Hematopoietic multipotent progenitor cell (in vitro differentiated cells): ENCODE measurements at places on chromosomes 6 and 20.

GRCh38 chr6:85756982-85757381, 114.3 kb upstream of the SYNCRIP start:
- DNase-seq, result peak; percentile 2

GRCh38 chr6:108877046-108877751, 29.0 kb downstream of the ARMC2 start:
- no peak for DNase-seq

DNA sequence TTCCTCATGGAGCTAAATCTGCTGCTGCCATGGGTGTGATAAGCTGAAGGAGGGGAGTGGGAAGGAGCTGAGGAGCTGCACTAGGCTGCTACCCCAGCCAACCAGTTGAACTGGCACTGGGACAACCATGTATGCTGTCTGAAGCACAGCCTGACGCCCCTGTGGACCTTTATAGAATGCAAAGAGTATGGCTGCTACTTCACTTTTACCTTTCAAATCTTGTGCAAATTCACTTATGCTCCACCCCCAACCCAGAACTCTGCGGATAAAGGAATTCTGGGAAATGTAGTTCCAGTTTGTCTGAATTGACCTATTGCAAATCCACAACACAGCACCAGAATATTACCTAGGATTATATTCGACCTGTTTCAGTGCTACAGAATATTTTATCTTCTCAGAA, 217.4 kb upstream of the SLC35B3 start:
- no peak for DNase-seq

DNA sequence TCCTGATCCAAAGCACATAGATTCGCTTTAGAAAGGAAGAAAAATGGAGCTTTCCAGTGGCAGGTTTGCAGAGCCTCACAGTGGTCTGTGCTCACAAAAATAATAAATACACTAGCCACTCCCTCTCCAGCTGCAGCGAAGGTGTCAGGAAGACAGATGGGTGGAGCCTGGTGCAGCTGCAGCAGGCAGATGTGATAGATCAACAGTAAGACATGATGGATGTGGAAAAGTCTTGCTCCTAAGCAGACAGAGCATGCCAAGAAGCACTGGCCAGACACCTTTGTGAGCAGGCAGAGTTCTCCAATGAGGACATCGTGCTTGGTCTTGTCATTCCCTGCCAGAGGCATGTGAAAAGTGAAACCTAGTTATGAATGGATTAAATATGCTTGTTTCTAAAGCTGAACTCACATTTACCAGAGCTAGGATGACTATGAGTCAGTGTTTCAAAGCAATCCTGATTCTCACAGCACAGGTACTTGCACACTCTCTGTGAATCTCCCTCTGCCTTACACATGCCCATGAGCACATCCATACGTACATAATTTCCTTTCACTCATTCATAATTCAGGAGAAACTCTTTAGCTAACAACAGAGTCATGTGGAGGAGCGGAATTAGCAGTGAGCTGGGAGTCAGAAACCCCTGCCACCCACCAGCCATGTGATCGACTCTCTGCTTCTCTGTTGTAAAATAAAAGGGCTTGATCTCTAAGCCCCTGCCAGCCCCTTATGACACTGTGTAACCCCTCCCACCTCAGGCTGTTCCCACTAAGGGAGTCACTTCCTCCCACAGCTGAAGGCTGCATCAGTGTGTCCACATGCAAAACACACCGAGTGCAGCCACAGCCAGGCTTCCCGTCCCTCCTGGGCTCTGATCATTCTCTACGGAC, 111.2 kb downstream of the SCML4 start:
- DNase-seq, result no peak

- DNase-seq, result no peak
Observed at GRCh38 chr20:23205611-23206041, 119.5 kb upstream of the CD93 start.

- no peak for DNase-seq
Observed at GRCh38 chr6:11977193-11977592, 34.9 kb upstream of the HIVEP1 start.

- no peak for DNase-seq
Observed at GRCh38 chr6:168495133-168495532, 54.1 kb downstream of the SMOC2 start.

- DNase-seq, result no peak
Observed at GRCh38 chr6:28673787-28674671, 148.3 kb downstream of the GPX5 start.

- no peak for DNase-seq
Observed at GRCh38 chr6:5290500-5290899, 29.2 kb downstream of the FARS2 start.

GRCh38 chr6:144654506-144654905, 369.4 kb downstream of the UTRN start:
- DNase-seq, result no peak

DNA sequence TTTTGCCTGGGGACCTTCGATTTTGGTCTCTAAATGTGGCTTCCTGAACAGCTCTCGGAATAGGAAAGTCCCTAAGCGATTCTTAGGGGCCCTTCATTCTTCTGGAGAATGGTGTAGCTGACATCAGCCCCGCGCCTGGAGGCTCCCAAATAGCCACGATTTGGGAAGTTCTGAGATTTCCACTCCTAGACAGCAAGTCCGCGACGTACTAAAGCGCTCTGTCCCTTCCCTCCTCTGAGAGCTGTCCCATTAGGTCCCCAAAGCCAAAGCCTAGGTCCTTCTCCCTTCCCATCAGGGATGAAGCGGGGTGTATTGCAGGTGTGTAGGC, 756 bp downstream of the MOXD1 start:
- no peak for DNase-seq

- peak; percentile 18 for DNase-seq
Observed at GRCh38 chr6:127420556-127420955, 38.6 kb downstream of the KIAA0408 start.

- DNase-seq, result no peak
Observed at GRCh38 chr20:8150591-8150990, 18.5 kb downstream of the PLCB1 start.

- DNase-seq, result no peak
Observed at GRCh38 chr6:5531853-5532375, 270.6 kb downstream of the FARS2 start.

DNA sequence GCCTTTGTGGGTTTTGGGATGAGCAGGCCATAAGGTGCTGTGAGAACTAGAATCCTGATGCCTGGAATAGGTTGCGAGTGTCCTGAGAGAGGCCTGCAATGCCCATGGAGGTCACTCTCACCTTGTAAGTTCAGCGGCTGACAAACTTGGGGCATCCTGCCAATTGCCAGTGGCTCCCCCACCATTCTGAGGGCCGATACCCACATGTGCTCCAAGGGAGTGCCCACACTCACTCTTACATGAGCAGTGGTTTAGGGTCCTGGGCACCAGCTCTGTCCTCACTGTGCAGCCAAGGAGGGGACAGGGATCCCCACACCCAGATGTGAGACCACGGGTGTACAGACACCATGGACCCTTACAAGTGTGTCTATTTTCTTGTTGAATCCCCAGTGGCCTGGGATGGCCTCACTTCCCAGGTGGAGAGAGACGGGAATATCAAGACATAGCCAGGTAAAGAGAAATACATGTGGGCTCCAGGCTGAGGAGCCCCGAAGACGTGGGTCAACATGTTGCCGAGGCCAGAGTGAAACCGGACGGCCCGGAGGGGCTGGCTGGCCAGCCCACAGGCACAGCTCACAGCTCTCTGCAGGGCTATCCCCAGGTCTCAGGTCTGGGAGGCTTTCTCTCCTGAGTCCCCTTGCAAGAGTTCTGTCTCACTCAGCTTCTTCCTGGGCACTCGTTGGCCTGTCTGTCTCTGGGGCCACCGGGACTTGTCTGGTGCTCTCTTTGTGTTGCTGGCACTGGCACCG, 2.0 kb upstream of the CST9 start:
- no peak for DNase-seq

DNA sequence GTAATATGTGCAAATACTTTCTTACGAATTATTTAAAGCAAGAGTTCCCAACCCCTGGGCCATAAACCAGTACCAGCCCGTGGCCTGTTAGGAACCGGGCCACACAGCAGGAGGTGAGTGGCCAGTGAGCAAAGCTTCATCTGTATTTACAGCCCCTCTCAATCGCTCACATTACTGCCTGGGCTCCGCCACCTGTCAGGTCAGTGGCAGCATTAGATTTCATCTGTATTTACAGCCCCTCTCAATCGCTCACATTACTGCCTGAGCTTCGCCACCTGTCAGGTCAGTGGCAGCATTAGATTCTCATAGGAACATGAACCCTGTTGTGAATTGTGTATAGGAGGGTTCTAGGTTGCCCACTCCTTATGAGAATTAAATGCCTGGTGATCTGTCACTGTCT, 142.0 kb downstream of the RNASET2 start:
- no peak for DNase-seq

GRCh38 chr6:56758553-56758952, 115.9 kb upstream of the DST start:
- DNase-seq, result no peak

GRCh38 chr6:132418235-132418965, 17.1 kb upstream of the MOXD1 start:
- no peak for DNase-seq

DNA sequence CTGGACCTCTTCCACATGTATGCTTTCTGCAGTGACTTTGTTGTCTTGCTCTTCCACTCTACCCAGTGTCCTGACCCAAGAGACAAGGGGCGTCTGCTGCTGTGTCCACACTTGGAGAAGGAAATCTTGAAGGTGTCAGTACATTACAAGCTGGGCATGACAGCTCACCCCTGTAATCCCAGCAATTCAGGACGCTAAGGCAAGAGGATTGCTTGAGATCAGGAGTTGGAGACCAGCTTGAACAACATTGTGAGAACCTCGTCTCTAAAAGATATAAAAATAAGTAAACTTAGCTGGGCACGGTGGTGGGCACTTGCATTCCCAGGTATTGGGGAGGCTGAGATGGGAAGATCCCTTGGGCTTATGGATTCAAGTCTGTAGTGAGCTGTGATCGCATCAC, 5.8 kb upstream of the HLA-B start:
- no peak for DNase-seq

GRCh38 chr6:27882624-27883023, 29.6 kb downstream of the OR2B2 start:
- DNase-seq, result no peak

GRCh38 chr20:45969712-45970634, 2.0 kb downstream of the ZNF335 start:
- no peak for DNase-seq

DNA sequence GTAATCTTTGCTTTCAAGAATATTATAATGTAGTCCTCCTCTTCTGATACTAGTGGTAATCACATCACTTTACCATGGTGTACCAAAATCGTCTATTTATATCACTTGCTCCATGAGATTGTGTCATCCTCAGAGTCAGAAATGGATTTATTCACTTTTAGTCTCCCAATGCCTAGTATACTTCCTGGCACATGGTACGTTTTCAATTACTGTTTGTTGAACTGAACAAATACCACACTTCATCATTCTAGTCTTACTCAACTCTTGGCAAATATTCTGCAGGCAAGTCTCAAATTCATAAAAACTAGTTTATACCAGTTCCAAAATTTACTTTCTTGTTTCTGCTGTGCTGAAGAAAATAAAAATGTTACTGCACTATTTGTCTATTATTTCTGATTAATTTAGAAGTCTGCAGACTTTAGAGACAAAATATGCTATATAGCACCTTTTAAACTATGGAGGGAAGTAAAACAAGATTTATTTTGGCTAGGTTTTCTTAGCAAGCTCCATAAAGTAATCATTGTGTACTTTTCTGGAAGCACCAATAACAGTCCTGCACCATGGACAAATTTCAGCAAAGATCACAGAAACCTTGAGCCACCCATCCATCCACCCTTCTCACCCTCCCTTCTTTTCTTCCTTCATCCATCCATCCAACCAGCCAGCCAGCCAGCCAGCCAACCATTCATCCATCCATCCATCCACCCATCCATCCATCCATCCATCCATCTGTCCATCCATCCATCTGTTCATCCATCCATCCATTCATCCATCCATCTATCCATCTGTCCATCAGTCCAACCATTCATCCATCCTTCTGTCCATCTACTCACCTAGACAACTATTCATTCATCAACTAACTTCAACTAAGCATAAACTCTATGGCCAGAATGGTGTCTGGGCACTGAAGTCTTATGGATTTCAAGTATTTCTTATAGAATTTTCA, 102.1 kb upstream of the STMND1 start:
- no peak for DNase-seq
